ENCODE measurements at places on chromosomes 12 and 14. TPM values are rescaled to one million over a fixed set of nuclear protein-coding genes. Genes with fewer than 3 reads are reported as not detected.

DNA sequence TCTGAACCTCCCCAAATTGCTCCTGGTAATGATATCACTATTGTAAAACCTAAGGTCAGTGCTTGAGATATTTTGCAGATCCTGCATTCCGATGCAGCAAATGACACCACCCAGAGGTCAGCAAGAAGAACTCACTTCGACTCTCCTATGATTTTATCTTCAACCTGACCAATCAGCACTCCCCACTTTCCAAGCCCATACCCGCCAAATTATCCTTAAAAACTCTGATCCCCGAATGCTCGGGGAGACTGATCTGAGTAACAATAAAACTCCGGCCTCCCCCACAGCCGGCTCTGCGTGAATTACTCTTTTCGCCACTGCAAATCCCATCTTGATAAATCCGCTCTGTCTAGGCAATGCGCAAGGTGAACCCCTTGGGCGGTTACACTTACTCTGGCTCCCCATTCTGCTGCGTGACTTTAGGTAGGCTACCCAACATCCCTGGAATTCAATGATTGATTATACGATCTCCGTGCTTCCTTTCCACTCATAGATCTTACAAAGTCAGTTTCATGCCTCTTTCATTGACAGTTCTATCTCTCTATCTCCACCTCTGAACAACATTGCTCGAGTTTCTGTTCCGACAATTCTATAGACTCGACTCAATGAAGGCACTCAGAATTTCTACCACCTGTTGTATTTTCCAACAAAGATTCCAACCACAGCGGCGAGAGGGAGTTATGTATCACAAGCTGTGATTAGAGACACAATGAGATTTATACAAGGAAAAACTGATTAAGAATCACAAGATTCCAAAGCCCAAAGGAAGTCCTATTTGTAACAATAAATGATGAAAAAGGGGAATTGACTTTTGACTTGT is 939 bp downstream of the NPC2 start:
- no peaks in the 10 kb centered on the region for H3K27me3 ChIP-seq
- DNase-seq, result no peak
- peaks cover 58% of the 10 kb centered on the region for H3K4me1 ChIP-seq
- H3K36me3 ChIP-seq, result no peaks in the 10 kb centered on the region

DNA sequence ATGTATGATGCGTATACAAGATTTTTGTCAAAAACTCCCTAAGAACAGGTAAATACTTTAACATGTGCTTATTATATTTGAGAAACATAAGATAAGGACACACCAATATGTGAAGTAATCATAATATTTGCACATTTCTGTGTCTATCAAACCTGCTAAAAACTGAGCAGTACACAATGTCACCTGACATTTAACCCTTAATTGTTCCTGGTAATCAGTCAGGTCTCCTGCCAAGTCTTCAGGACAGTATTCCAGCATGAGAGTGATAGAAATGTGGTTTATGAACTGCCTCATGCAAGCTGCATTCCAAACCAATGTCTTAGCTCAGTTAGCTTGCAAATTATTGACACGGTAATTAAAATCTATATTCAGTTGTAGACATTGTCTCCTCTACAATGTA is 4.2 kb downstream of the SOX5 start:
- no peaks in the 10 kb centered on the region for H3K27me3 ChIP-seq

- H3K27ac ChIP-seq, result no peak overlapping the region
- H3K27me3 ChIP-seq, result no peaks in the 10 kb centered on the region
- no peaks in the 10 kb centered on the region for H3K36me3 ChIP-seq
- no peaks in the 10 kb centered on the region for H3K4me1 ChIP-seq
- no peak overlapping the region for H3K4me3 ChIP-seq
These were observed 6.1 kb upstream of the SRSF5 start for GRCh38 chr14:69760810-69761209.

The HELB gene
- 10.2 TPM for total RNA-seq

- H3K27ac ChIP-seq, result no peak overlapping the region
- H3K4me1 ChIP-seq, result peaks cover 11% of the 10 kb centered on the region
- no peak for DNase-seq
These were observed 84.7 kb downstream of the BMP4 start for GRCh38 chr14:53871951-53872350.

The ARHGAP9 gene
- 32.0 TPM for total RNA-seq

The FAIM2 gene
- 2.8 TPM for total RNA-seq

- no peak for DNase-seq
These were observed 35.6 kb upstream of the CMKLR1 start for GRCh38 chr12:108374596-108375320.

The FIGNL2 gene
- total RNA-seq, result 0.28 TPM

DNA sequence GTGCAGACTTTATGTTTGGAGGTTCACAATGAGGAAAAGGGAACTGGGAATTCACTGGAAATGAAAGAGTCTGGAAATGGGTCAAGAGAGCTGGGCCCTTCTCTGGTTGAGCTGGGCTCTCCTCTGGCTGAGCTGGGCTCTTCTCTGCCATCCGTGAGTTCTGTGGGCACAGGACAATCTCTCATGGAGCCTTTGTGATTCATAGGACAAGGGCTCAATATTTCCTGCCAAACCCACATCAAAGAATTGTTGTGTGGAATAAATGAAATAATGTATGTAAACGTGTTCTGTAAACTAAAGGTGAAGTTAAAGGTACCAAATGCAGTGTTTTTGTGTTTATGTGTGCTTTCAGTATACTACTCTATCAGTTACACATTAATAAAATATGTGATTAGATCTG is 95.5 kb upstream of the OVCH1 start:
- no peak overlapping the region for H3K4me3 ChIP-seq
- H3K27me3 ChIP-seq, result no peaks in the 10 kb centered on the region

- peak overlapping the region; percentile 62 for H3K27ac ChIP-seq
- DNase-seq, result no peak
- no peaks in the 10 kb centered on the region for H3K27me3 ChIP-seq
- peaks cover 10% of the 10 kb centered on the region for H3K4me1 ChIP-seq
- peak overlapping the region; percentile 91 for H3K4me3 ChIP-seq
These were observed 1.2 kb downstream of the USP30 start for GRCh38 chr12:109053382-109054123.

The EMC9 gene
- 18.6 TPM for total RNA-seq

The CACNA1C gene
- total RNA-seq, result 70.0 TPM

DNA sequence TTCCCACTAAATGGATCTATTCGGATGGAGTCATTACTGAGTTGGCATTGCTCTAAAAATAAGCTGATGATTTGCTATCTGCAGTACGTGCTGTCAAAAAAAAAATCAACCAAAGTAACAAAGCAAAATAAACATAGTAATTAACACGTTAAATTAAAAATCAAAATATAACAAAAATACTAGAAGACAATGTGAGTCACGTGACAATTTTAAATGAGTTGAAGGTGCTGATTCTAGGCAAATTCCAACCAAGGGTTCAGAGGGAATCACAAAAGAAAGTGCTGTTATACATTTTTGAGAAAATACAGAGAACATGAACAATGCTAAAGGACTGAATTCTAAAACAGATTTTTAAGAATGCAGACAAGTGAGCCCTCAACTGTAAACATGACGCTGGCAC is 45.2 kb upstream of the IFNG-AS1 start:
- no peaks in the 10 kb centered on the region for H3K27me3 ChIP-seq
- no peaks in the 10 kb centered on the region for H3K36me3 ChIP-seq
- no peak overlapping the region for H3K27ac ChIP-seq
- no peak for DNase-seq

- no peaks in the 10 kb centered on the region for H3K27me3 ChIP-seq
- DNase-seq, result no peak
- no peaks in the 10 kb centered on the region for H3K4me1 ChIP-seq
- no peak overlapping the region for H3K27ac ChIP-seq
- H3K4me3 ChIP-seq, result no peak overlapping the region
- peaks cover 79% of the 10 kb centered on the region for H3K36me3 ChIP-seq
These were observed 21.9 kb downstream of the ANKLE2 start for GRCh38 chr12:132739600-132740312.

DNA sequence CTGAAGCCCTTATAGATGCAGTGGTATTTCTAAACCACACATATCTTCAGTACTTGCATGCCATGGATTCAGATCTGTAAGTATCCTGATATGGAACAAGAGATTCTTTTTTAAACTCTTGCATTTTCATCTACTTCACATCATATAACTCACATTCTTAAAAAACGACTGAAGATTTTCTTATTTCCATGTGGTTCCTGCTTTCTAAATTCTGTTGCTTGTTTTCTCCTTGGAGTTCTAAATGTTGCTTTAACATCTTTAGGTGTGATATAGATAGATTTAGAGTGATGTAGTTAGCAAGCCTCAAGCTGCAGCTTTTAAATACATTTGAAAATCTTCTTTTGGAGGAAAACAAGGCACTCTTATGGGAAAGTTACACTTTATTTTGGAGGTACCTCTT is 455.4 kb downstream of the FOXG1 start:
- H3K27ac ChIP-seq, result no peak overlapping the region
- no peaks in the 10 kb centered on the region for H3K27me3 ChIP-seq
- H3K4me1 ChIP-seq, result no peaks in the 10 kb centered on the region
- no peaks in the 10 kb centered on the region for H3K36me3 ChIP-seq

DNA sequence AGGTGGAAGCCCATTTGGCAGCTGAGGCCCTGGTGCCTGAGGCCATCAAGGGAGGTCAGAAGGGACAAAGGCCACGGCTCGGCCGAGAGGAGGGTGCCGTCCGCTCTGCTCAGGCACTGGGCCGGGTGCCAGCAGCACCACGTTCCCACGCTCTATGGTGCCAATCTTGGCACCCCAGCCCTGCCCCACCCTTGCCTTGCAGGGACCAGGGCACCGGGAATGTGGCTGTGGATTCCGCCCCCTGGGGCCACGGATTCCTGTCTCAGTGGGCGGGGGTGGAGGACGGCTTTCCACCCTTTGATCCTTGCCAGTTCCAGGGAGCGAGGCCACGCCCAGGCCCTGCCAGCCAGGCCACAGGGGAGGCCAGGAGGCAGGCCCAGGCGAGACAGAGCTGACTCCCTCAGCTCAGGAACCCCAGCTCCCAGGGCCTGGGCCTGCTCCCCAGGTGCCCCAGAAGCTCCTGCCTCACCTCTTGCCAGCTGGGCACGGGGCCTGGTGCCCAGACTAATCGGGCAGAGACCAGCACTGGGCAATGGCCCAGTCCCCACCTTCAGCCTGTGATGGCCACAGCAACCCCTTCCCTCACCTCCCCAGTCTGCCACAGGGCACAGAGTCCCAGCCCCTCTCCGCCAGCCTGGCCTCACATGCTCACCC is 26.4 kb upstream of the GPR132 start:
- no peaks in the 10 kb centered on the region for H3K27me3 ChIP-seq
- H3K27ac ChIP-seq, result peak overlapping the region; percentile 81
- no peaks in the 10 kb centered on the region for H3K36me3 ChIP-seq
- H3K4me3 ChIP-seq, result peak overlapping the region; percentile 98
- peaks cover 63% of the 10 kb centered on the region for H3K4me1 ChIP-seq
- peak; percentile 70 for DNase-seq

The WIF1 gene
- total RNA-seq, result not detected

The MYBPC1 gene
- total RNA-seq, result 0.49 TPM

DNA sequence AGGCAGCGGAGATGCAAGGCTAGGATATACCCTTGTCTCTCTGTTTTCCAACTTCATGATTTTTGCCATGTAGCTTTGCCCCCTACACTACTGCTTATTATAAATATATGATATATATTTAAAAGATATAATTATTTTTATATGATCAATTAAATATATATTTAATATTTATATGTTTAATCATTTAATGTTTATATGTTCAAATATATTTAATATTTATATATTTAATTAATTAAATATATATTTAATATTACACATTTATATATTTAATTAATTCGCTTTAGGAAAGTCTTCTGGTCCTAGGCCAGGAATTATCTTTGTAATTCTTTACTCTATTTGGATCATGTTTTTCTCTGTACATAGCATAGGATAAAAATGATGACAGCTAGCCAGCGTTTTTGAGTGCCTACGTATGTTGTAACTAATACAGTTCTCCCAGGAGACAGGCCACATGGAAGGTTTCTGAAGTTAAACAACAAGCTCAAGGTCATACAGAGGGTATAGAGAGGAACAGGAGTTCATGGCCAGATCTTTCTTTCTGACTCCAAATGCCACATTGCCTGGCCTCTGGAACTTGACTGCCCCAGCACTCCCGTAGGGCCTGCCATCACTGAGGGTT is 192.5 kb downstream of the KCNA5 start:
- H3K27ac ChIP-seq, result no peak overlapping the region
- no peaks in the 10 kb centered on the region for H3K27me3 ChIP-seq
- no peak for DNase-seq
- H3K4me3 ChIP-seq, result no peak overlapping the region

DNA sequence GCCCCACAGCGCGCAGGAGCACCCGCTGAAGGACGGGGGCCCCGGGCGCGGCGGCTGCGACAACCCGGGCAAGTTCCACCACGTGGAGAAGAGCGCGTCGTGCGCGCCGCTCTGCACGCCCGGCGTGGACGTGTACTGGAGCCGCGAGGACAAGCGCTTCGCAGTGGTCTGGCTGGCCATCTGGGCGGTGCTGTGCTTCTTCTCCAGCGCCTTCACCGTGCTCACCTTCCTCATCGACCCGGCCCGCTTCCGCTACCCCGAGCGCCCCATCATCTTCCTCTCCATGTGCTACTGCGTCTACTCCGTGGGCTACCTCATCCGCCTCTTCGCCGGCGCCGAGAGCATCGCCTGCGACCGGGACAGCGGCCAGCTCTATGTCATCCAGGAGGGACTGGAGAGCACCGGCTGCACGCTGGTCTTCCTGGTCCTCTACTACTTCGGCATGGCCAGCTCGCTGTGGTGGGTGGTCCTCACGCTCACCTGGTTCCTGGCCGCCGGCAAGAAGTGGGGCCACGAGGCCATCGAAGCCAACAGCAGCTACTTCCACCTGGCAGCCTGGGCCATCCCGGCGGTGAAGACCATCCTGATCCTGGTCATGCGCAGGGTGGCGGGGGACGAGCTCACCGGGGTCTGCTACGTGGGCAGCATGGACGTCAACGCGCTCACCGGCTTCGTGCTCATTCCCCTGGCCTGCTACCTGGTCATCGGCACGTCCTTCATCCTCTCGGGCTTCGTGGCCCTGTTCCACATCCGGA is 1.4 kb downstream of the FZD10 start:
- H3K27ac ChIP-seq, result no peak overlapping the region
- no peaks in the 10 kb centered on the region for H3K27me3 ChIP-seq
- H3K4me3 ChIP-seq, result no peak overlapping the region
- H3K4me1 ChIP-seq, result no peaks in the 10 kb centered on the region
- H3K36me3 ChIP-seq, result no peaks in the 10 kb centered on the region
- DNase-seq, result no peak

DNA sequence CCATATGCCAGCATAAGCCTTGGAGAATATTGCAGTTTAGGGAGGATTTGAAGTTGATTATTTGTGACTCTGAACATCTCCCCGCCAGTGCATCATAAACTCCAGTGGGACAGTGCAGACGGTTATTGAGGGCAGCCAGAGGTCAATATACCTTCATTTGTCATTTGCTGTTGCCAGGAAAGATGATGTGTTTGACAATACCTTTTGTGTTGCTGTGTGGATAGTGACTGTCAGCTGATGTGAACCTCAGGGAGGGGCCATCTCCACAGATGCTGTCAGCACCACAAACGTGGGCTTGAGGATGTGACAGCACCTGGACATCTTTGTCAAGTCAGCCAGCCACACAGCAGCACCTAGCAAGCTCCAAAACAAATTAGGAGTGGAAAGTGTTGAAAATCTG is 11.5 kb downstream of the CCDC198 start:
- no peaks in the 10 kb centered on the region for H3K36me3 ChIP-seq
- no peaks in the 10 kb centered on the region for H3K4me1 ChIP-seq
- H3K27me3 ChIP-seq, result no peaks in the 10 kb centered on the region
- no peak overlapping the region for H3K4me3 ChIP-seq
- DNase-seq, result no peak
- no peak overlapping the region for H3K27ac ChIP-seq

Measured in thoracic aorta (tissue), 2 donors.